Activated CD8-positive, alpha-beta T cell treated with anti-CD3 and anti-CD28 coated beads for 36 hours (primary cell): ENCODE measurements at places on chromosomes 3 and 15. TPM values are rescaled to one million over a fixed set of nuclear protein-coding genes. Genes with fewer than 3 reads are reported as not detected.

DNA sequence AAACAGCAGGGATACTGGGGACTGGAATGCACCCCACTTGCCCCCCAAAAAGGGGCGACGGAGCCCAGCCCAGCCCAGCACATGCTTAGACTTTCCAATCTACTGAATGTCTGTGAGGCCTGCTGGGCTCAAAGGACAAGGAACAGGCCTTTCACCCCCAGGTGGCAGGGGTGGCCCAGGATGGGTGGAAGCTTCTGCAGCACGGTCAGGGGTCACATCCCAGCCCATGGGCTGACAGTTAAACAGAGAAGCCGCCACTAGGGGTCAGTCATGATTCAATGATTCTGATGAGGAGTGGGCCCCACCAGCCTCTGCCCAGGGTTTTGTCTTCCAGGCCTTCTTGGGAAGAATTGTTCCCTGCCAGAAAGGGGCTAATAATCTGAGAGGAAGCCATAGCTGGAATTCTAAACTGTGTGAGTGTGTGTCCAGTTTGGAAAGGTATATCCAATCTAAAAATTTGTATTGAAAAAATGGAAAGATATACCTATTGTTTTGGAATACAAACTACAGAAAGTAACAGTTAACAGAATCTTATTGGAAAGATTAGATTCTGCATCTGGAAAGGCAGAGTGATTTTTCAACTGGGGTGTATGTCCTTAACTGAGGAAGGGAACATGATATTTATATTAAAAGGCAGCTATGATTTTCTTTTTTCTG is 2.2 kb downstream of the CHRNB4 start:
- DNase-seq, result peak; percentile 76

DNA sequence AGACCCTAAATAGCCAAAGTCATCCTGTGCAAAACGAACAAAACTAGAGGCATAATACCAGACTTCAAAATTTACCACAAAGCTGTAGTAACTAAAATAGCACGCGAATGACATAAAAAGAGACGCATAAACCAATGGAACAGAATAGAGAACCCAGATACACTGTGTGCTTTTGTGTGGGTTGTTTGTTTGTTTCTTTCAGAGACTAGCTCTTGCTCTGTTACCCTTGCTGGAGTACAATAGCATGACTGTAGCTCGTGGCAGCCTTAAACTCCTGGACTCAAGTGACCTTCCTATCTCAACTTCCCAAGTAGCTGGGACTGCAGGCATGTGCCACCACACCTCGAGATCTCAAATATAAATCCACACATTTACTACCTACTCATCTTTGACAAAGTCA is 1314.6 kb upstream of the GBE1 start:
- no peak for DNase-seq

- no peak for DNase-seq
These were observed 12.7 kb downstream of the TKT start for GRCh38 chr3:53243165-53243564.

- DNase-seq, result no peak
These were observed 27.0 kb downstream of the PLXNB1 start for GRCh38 chr3:48402907-48403306.

- DNase-seq, result no peak
These were observed 167.5 kb upstream of the TRIM42 start for GRCh38 chr3:140510303-140510861.

GRCh38 chr3:108804966-108805365 is 17.6 kb upstream of the TRAT1 start:
- DNase-seq, result no peak

DNA sequence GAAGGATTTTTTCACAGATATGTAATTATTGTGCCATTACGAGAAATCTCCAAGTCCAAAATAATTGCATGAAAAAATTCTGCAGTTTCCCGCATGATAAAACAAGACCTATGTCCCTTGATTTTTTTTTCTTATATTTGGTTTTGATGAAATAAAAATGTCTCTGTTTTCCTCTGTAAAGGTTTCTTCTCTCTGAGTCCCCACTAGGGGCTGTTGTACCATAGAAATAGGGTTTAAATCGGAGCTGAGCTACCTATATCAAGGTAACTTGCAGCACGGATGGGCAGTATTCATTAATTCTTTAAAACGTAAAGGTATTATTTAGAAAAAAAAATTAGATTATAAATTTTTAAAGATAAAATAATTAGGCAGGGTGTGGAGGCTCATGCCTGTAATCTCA is 66.6 kb upstream of the IGF1R start:
- DNase-seq, result no peak

- peak; percentile 54 for DNase-seq
These were observed 5.8 kb upstream of the ZNF770 start for GRCh38 chr15:34993877-34994276.

DNA sequence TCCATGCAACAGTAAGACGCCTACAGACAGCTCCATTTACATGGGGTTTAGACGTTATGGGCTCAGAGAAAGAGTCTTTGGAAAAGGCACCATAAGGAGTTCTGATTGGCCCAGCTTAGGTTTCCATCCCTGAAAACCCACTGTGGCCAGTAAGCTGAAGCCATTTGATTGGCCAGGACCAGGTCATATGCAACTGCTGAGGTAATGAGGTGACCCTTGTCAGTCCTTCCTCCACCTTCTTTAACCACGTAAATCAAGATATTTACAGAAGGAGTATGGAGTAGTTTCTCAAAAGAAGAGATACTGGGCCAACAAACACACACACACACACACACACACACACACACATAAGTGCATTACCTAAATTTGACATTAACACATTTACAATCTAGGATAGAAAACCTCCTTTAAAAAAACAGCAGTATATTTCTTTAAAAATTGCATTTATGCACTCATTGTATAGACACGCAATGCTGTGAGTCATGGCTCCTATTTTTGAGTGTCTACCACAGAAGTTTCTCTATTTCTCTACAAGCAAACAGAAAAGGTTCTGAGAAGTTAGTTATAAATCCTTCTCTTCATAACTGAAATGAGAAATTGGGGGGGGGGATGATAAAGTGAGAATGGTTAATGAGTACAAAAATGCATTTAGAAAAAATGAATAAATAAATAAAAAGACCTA is 16.3 kb upstream of the MB21D2 start:
- no peak for DNase-seq

GRCh38 chr3:192831111-192831644 is 86.5 kb downstream of the MB21D2 start:
- DNase-seq, result no peak

- no peak for DNase-seq
These were observed 68.3 kb upstream of the SLC12A8 start for GRCh38 chr3:125280668-125281361.

DNA sequence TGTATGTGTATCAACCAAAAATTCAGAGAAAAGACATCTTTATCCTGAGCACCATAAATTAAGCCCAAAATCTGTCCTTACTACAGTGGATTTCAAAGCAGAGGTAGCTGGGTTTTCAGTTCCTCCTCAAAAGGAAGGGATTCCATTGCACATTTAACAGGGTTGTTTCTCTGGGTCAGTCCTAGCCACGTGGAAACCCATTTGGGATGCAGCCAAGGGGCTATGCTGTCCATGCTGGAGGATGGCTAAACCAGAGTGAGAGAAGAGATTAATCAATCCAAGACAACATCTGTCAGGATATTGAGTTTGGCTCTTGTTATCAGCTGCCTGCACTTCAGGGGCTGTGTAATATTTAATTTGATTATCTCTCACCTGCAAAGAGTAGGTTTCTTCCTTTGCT is 28.1 kb downstream of the LSAMP start:
- DNase-seq, result no peak

- DNase-seq, result no peak
These were observed 143.9 kb downstream of the APBA2 start for GRCh38 chr15:29029651-29030195.

DNA sequence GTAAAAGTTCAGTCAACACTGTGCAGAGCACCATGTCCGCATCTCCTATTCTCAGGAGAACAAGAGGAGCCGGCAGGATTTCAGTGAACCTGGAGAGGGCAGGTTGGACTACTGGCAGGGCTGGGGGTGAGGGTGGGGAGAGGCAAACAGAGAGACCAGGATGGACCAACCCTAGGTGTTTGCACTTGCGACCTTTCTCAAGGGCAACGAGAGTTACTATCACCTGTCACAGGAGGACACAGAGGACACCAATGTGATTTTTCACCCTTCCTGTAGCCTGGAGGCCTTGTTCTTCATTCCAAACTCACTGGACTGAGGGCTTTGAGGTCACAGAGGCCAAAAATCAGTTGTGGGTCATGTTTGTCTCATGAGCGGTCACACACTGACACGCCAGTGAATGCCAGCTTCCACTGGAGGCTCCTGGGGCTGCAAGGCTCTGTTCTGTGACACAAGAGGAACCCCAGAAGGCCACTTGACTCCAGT is 89.5 kb downstream of the CPN2 start:
- no peak for DNase-seq

DNA sequence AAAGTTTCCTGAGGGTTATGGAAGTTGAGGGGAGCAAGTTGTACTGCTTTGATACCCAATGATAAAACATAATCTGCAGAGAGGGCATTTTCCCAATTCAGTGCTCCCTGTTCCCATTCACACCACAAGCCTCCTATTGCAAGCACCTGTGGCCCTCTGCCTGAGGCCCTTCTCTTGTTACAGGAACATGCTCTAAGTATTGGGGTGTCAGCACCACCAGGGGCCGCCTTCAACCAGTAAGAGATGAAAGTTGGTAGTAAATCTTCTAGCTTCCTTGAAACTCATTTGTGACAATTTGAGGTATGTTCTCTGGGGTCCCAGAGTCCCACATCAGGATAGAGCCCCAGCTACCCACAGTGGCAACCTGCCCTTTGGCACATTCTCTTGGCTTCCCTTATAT is 265.4 kb upstream of the ARHGEF26 start:
- DNase-seq, result no peak

DNA sequence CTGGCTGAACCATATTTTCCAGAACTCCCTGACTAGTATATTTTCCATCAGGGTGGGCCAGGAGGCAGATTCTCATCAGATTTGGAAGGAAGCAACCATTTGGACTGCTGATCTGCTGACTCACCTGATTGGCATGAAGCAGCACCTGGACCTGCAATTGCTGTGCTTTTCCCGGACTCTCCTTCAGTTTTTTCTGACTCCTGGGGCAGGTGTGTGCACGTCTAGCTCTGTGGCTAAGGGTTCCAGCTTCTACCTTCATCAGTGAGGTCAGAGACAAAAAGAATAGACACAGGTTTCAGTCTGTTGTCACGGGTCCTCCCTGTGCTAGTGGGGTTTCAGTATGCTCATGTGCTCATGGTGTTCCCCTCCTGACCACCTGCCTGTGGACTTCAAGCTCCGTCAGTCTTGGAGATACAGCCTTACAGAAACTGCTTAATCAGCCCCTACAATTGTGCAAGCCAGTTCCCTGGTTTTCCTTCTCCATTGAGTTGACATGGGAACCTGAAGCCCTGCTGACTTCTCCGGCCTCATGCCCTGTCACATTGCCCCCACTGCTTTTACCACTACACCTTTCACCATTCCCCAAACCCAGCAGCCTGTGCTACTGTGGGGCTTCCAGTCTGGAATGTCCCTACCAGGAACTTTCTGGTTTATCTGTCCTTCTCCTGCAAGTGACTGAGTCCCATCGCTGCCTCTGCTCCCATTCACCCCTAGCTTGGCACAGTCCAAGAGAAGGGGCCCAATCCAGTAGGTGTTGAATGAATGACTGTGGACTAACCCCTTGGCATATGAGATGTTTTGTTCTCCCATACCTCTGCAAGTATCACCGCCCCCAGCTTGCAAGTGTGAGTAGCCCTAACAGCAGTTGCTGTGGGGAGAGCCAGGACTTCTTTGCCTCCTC is 31.7 kb downstream of the HMCES start:
- DNase-seq, result no peak

- no peak for DNase-seq
These were observed 201.1 kb upstream of the RGMA start for GRCh38 chr15:93289941-93290617.

DNA sequence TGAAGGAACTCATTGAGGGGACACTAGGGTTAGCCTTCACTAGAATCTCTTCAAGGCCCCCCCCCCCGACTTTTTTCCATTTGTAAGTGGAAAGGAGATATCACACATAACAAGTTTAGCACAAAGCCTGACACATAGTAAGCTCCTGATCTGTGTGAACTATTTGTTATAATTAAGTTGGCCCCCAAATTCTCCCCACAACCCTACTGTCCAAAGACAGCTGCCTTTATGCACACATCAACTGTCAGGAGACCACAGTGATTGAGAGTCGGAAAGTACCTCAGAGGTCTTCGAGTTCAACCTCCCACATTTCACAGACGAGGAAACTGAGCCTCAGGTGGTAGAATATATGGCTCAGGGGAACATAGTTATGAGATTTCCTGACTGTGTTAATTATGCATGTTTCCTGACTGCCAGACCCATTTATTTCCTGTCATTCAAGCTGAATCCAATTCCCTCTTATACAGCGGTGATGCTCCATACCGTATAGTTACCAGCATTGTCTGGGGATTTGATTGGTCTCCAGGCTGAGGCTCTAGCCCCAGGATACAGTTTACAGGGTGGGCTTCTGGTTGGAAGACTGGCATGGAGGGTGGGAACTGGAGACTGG is 227.4 kb upstream of the CMC1 start:
- DNase-seq, result no peak

GRCh38 chr3:67033079-67033478 is 35.0 kb downstream of the KBTBD8 start:
- DNase-seq, result no peak

- no peak for DNase-seq
These were observed 6.6 kb downstream of the TIPARP start for GRCh38 chr3:156681002-156681401.

- peak; percentile 75 for DNase-seq
These were observed 23.3 kb downstream of the SLC6A6 start for GRCh38 chr3:14425581-14426304.

DNA sequence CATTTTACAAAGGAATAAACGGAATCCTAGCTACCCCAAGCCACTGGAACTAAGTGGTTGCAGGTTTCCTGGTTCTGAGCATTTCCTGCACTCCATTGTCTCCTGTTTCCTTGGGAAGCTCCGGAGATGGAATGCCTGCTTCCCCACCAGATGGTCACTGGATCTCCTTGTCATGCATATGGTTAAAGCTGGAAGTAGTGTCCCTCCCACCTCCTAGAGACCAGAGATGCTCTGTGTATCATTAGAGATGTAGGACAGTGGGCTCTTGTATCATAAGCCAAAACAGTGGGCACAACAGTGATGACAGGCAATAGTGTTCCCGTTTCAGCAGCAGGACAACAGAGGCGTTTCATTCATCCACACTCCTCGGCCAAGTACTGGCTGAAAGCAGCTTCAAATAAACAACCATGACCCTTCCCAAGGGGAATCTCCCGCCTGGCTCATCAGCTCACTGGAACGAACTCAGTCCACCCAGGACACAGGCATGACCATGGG is 136.2 kb upstream of the EIF1B start:
- DNase-seq, result no peak

- DNase-seq, result peak; percentile 54
These were observed 49.7 kb upstream of the MYZAP start for GRCh38 chr15:57541805-57542504.

TEX55 gene
- total RNA-seq, result not detected

ROBO2 gene
- total RNA-seq, result not detected

CHRM5 gene
- not detected for total RNA-seq

EPHB3 gene
- total RNA-seq, result 0.07 TPM

ROPN1 gene
- total RNA-seq, result not detected

PTX3 gene
- not detected for total RNA-seq
